Hindlimb muscle (tissue), 1 donor: ENCODE measurements at places on chromosomes 16 and 17.

DNA sequence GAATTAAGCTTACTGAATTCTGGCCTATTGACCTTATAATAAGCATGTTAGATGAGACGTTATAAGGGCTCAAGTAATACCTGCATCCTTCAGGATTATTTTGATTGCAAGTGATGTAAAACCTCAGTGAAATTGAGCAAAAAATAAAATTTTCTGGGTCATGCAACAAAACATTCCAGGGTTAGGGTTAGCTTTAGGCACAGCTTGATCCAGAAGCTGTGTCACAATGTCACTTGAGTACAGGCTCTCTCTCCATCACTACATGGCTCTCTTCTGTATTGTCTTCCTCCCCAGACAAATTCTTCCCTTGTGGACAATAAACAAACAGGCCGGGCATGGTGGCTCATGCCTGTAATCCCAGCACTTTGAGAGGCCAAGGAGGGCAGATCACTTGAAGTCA lies 3.6 kb upstream of the NUP93 start:
- DNase-seq: no peak

DNA sequence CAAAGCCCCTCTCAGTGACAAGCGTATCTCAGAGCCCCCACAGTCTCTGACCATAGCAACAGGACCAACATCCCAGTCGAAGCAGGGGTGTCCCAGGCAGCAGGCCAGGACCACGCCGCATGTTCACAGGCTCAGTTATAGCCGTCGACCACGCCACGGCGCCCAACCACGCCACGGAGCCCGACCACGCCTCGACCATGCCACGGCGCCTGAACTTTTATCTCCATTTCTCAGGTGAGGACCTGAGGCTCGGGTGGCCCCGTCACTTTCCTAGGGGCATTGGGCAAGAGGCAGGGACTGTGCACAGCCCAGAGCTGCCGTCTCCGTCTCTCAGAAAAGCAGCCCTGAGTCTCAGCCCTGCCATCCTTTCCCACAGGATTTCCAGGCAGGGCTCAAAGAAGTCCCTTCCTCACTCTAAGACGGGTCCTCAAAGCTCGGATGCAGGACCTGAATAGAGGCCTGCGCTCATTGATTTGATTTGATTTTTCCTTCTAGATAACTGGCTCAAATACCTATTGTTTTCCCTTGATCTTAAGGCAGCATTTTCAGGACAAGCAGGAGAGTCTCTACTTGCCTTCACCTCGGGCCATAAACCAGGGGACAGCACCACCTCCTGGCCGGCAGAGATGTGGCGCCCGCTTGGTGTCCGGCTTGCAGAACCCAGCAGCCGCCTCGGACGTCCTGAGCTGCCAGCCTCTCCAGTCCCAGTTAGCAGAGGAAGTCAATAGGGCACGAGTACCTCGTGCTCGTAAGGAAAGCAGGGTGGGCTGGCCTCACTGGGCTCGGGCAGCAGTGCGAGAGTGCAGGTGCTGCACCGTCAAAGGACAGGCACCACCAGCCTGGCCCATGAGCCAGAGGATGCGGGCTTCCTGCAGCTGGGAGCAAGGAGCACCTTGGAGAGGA lies 38.8 kb downstream of the C16orf95 start:
- peak; percentile 82 for DNase-seq

GRCh38 chr16:4053301-4053845 lies 62.9 kb downstream of the ADCY9 start:
- peak; percentile 69 for DNase-seq

GRCh38 chr16:78549366-78549765 lies 449.9 kb downstream of the WWOX start:
- no peak for DNase-seq

- no peak for DNase-seq
Measured at GRCh38 chr17:46984341-46984740, 5.3 kb upstream of the RPRML start.

DNA sequence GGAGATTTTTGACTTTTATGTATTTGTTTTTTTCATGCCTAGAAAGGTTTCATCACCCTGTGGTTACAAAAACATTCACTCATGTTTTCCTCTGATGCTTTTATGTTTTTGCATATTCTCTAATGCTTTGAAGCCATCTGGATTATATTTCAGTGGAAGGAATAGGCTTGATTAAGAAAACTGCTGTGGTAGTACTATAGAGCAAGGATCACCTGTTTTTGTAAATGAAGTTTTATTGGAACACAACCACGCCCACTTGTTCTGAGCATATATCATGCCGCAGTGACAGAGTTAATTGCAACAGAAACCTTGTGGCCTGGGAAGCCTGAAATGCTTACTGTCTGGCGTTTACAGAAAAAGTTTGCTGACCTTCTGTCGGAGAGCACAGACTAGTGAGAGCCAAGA lies 11.5 kb downstream of the COX10 start:
- no peak for DNase-seq

- no peak for DNase-seq
Measured at GRCh38 chr17:7739746-7740145, 22.2 kb downstream of the DNAH2 start.

- no peak for DNase-seq
Measured at GRCh38 chr16:12096828-12097522, 120.4 kb downstream of the SNX29 start.

- no peak for DNase-seq
Measured at GRCh38 chr17:56733833-56734232, 99.9 kb downstream of the C17orf67 start.

DNA sequence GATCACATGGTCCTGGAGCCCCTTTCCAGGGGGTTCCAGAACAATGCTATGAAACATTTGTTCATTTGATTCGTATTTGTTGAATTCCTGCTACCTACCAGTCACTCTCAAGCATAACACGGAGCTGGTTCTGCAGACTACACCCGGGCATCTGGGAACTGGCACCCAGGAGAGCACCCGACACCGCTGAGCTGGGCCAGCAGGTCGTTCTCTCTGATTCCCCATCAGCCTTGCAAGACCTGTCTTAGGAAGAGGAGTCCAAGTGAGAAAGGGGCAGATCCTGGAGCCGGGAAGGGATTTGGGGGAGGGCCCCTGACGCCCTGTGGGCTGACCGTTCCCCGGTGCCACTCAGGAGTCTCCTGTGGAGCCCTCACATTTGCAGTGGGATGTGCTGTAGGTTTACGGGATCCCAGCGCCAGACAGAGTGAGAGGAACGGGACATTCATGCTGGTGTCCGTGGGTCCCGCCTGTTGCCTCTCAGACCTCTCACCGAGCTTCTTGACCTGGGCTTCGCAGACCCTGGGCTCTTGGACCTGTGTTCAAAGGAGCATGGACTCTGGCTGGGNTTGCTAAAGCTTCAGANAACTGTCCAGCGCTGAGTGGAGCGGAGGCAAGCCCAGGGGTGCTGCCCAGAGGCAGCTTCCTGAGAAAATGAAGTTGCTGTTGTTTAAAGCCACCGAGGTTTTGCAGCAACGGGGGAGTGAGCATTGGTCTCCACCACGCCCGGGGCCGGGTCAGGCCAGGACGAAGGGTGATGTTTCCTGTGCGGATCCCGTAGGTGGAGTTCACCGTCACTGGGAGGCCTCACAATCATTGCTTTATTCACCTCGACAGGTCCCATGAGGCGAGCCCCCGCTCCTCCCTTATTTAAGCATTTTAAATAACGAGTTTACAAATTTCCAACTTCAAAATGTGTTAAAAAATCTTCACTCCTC lies 49.2 kb downstream of the METRNL start:
- no peak for DNase-seq

DNA sequence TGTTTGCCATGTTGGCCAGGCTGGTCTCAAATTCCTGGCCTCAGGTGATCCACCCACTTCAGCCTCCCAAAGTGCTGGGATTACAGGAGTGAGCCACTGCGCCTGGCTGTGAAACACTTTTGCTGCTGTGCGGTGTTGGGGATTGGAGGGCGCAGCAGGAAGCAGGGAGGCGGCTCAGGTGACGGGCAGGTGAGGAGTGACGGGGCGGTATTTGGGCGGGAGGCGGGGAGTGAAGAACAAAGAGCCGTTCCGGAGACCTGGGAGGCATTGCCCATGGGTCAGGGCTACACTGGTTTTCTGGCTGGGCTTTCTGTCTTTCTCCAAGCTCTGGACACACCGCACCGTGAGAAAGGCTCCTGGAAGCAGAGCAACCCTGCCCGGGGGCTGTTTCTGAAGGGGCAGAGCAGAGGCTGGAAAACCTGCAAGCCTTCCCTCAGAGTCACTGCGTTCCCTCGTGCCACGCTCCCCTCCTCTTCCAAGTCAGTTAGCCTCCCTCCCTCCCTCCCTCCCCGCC lies 22.1 kb downstream of the CRISPLD2 start:
- DNase-seq: no peak

- no peak for DNase-seq
Measured at GRCh38 chr16:50011707-50012106, 13.3 kb upstream of the CNEP1R1 start.

GRCh38 chr17:69213059-69213813 lies 15.4 kb downstream of the ABCA10 start:
- no peak for DNase-seq

- no peak for DNase-seq
Measured at GRCh38 chr17:70314096-70314495, 144.8 kb downstream of the KCNJ2 start.

GRCh38 chr17:80948976-80949450 lies 42.6 kb upstream of the CHMP6 start:
- no peak for DNase-seq

DNA sequence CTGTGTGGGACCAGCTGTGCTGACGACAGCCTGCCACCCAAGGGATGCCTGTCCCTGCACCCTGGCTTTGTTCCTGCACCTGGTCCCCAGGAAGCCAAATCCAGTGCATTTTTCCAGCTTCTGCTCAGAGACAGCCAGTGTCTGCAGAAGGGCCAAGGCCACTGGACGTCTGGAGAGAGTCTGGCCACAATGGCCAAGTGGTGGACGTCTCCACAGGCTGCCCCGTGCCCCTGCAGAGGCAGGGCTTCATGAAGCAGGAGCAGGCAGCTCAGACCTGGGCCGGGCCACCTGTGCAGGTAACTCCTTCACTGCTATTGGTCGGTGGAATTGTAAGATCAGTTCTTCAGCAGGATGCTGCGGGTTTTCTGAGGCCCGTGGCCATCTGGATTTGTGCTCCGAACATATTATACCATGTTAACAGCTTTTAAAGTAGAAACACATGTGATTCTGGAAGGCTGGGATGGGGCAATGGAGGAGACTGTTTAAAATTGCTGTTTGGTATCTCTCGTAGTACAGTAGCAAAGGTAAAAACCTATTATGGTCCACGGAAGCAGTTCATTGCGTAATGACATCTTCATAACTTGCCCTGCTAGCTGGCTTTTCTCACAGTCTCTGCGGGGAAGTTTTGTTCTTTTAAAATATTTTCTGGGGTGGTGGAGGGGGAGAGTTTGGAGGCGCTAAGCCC lies 185.3 kb downstream of the CCDC182 start:
- DNase-seq: no peak

- no peak for DNase-seq
Measured at GRCh38 chr17:72255481-72255880, 134.7 kb downstream of the SOX9 start.

- DNase-seq: no peak
Measured at GRCh38 chr16:80552277-80552676, 11.5 kb downstream of the DYNLRB2 start.
